Cerebellar cortex (tissue), 1 donor: ENCODE measurements at places on chromosomes 3 and 15.

DNA sequence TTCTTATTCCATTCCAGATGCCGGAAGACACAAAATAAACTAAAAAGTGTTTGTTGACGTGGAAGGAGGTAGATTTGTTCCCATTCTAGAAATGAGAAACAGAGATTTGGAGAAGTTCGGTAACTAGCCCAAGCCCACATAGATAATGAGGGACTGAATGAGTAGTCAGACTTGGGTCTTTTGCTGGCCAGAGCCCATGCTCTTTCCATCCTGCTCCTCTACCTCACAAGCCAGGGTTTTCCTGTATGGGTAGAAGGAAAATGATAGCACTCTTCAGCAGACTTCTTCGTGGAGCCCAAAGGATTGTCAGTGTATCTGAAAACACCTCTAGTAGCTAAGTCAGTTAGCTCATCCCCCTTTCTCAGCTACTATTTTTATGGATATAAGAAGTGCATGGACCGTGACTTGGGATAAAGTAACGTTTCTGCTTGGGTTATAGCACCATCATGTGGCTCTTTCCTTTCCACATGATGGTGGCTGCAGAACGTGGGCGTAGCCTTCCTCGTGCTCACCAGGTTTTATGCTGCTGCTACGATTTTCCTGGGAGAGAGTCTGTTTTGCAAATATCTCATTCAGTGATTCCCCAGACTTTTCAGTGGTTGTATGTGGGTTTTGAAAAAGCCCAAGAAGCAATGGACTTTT is 84.6 kb downstream of the DGKG start:
- DNase-seq, result peak; percentile 42

DNA sequence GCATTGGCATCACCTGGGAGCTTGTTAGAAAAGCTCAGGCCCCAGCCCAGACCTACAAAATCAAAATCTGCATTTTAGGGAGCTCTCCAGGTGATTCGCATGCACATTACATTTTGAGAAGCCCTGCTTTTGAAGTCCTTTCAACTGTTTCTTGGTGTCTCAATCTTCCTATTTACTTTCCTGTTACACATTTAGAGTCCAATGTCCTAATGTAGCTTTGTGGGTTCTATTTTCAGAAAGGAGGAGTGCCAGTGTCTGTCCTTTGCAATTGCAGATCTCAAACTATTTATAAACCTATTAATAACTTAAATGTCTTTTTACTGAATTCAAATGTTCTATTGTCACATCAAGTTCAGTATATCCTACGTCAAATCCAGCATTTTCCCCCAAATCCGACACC is 27.8 kb upstream of the MYRIP start:
- no peak for DNase-seq

GRCh38 chr15:90432253-90432652 is 44.2 kb downstream of the IQGAP1 start:
- no peak for DNase-seq

GRCh38 chr3:27859821-27860220 is 137.7 kb upstream of the EOMES start:
- no peak for DNase-seq

GRCh38 chr3:11131371-11131770 is 22.9 kb upstream of the HRH1 start:
- no peak for DNase-seq

DNA sequence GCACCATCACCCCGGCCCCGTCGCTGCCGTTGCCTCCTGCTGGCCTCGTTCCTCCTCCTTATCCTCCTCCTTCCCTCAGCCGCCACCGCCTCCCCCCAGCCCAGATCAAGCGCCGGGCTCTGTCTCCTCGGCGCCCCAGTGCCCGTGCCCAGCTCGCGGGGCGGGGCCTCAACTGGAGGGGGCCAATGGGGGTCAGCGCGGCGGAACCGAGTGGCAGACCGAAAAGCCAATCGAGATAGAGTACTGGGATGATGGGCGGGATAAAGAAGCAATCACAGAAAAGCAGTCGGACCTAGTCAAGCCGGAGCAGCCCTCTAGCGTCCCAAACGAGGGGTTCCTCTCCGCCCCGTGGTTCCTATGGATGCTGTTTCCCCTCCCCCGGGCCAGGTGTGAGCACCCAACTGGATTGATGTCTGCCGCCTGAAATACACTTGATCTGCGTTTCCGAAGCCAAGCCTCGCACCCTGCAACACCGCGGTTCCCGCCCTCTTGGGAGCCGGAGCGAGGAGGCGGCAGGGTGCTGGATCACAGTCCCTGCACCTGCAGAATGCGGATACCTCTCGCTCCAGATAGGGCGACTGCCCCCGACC is at the start of gene FRMD5:
Gene FRMD5, minus strand, starts transcription at position 121 of the 590 bp plus-strand sequence.
- peak; percentile 96 for DNase-seq

DNA sequence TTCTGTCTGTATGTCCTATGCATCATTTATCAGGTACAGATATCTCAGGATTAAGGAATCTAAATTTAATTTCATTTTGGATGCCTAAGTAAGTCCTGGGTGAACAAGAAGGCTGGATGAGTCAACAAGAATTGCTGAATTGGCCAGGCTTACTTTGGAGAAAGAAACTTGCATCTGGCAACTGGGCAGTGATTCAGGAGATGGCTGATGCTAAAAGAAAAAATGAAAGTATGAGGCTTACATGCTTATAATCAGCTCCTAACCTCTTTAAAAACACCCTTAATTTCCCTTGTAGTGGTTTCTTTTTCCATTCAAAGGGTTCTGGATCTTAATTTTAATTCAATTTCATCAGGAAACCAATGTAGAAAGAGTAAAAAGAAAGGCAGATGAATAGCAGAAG is 228.8 kb upstream of the PEX5L start:
- DNase-seq, result no peak

- DNase-seq, result peak; percentile 38
These were observed 29.3 kb upstream of the ABHD2 start for GRCh38 chr15:89058876-89059405.

DNA sequence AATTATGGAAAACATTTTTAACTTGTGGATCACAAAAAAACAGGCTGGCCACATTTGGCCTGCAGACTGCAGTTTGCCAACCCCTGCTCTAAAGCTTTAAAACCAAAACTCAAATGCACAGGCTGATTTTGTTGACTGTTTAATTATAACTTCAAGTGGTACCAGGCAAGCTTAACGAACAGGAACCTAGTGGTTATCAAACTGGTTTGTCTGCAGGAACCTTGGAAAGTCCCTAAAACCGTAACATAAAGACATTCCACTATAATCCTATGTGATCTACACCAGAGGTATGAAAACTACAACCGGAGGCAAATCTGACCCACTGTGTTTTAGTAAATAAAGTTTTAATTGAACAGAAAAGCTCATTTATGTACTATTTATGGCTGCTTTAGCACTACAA is 52.4 kb downstream of the TBL1XR1 start:
- DNase-seq, result no peak

DNA sequence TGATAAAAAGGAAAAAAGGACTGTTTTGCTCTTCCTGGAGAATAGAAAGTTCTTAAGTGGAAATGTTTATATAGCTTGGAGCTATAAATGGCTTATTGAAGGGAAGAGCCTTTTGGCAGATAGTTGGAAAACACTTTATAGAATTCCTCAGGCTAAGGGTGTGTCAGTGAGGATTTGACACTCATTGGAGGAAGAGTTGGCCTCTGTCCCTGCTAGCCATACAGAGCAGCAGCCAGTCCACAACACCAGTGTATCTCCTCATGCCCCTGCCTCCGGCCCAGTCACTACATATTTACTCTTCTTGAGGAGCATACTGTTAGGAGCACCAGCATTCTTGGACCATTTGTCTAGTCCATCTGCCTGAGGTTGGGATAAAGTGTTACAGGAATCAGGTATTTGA is 36.2 kb downstream of the KLHL18 start:
- no peak for DNase-seq

GRCh38 chr15:31128919-31129768 is 27.6 kb upstream of the TRPM1 start:
- DNase-seq, result peak; percentile 63

GRCh38 chr15:41017066-41017735 is 63.9 kb downstream of the CHAC1 start:
- no peak for DNase-seq

DNA sequence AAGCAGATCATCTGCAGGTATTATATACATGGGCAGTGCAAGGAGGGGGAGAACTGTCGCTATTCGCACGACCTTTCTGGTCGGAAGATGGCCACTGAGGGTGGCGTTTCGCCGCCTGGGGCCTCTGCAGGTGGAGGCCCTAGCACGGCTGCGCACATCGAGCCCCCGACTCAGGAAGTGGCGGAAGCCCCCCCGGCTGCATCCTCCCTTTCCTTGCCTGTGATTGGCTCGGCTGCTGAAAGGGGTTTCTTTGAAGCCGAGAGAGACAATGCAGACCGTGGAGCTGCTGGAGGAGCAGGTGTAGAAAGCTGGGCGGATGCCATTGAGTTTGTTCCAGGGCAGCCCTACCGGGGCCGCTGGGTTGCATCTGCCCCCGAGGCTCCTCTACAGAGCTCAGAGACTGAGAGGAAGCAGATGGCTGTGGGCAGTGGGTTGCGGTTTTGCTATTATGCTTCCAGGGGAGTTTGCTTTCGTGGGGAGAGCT is 639 bp downstream of the MKRN3 start:
- no peak for DNase-seq

- no peak for DNase-seq
These were observed 135.4 kb downstream of the RAB11A start for GRCh38 chr15:66004618-66005262.

- DNase-seq, result no peak
These were observed 18.9 kb downstream of the SH3BP5 start for GRCh38 chr3:15313461-15313860.

GRCh38 chr3:66738625-66739365 is 238.0 kb upstream of the LRIG1 start:
- DNase-seq, result no peak

DNA sequence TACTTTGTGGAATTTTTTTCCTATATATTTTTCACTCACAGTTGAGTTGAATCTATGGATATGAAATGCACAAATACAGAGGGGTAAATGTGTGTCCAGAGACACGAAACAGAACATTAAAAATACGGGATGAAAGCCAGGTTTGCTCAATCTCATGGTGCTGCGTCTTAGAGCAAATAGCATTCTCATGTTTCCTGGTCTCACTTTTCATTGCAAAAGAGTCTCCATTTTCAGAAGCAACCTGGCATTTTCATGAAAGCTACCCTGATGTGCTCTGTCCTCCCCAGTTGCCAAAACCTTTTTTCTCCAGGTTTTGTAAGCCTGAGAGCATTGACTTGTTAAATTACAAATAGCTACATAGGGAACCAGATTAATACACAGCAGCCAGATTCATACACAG is 49.5 kb upstream of the MBNL1 start:
- DNase-seq, result no peak

DNA sequence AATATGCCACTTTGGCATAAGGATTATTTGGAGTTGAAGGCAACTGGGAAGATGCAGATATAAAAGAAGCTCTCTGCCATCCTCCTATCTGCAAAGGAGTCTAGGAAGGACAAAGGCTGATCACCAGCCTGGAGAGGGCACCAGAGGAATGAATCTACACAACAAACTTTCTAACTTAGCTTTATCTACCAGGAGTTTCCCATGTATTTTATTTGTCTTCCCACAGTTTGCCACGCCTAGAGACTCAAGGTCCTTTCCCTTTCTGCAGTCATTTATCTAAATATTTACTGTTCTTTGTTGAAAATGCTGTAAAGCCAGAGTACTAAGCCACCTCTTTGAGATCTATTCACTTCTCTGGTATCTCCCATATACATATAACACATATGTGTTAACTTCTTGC is 32.2 kb downstream of the GPR176 start:
- peak; percentile 46 for DNase-seq

DNA sequence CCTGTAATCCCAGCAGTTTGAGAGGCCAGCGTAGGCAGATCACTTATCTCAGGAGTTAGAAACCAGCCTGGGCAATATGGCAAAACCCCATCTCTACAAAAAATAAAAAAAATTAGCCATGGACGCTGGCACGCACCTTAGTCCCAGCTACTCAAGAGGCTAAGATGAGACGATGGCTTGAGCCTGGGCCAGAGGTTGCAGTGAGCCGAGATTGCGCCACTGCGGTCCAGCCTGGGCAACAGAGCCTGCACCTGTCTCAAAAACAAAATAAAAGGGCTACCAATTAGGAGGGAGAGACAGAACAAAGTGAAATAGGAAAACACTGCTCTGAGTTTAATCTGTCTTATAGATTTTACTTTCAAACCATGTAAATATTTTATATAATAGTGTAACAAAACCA is 33.8 kb downstream of the MSL2 start:
- DNase-seq, result no peak

DNA sequence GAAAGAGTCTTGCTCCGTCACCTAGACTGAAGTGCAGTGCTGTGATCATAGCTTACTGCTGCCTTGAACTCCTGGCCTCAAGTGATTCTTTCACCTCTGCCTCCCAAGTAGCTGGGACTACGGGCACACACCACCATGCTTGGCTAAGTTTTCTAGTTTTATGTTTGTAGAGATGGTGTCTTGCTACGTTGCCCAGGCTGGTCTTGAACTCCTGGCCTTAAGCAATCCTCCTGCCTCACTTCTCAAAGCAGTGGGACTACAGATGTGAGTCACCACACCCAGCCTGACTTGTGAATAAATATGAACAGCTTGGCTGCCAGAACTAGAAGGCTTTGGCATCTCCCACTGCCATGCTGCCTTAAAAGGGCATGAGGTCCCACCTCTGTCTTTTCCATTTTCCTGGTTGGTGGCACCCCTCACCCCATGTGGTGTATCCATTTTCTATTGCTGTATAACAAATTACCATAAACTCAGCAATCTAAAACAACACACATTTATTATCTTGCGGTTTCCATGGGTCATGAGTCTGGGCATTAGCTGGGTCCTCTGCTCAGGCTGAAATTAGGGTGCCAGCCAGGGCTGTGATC is 44.3 kb downstream of the PTPRG start:
- no peak for DNase-seq

DNA sequence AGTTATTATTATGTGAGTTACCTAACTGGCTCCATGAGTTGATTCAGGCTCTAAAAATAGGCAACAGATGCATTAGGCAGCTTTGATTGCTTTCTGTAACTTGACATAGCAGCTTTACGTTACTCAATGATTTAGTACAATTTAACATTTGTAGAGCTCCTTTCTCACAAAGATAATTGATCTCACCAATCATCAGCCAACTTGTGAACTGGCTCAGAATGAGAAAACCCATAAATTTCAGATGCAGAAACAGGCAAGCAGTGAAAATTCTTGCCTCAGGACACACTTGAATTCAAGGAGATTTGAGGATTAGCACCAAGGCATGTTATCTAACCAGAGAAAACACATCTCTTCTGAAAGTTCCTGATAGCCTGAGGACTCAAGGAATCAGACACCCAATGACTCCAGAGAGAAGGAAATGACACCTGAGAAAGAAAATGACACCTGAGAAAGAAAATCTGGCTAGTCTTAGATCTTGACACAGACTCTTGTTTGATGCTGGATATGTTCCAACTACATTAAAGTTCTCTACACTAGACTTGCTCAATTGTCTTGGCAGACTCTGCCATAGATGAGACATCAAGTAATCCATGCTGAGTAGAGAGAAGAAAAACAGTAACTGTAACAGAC is 315.1 kb upstream of the CBLB start:
- DNase-seq, result no peak

GRCh38 chr3:56918111-56918568 is 116.4 kb upstream of the ARHGEF3 start:
- no peak for DNase-seq

- no peak for DNase-seq
These were observed 47.9 kb upstream of the FEZF2 start for GRCh38 chr3:62421207-62421606.
